ENCODE measurements at places on chromosomes 3 and 15.

DNA sequence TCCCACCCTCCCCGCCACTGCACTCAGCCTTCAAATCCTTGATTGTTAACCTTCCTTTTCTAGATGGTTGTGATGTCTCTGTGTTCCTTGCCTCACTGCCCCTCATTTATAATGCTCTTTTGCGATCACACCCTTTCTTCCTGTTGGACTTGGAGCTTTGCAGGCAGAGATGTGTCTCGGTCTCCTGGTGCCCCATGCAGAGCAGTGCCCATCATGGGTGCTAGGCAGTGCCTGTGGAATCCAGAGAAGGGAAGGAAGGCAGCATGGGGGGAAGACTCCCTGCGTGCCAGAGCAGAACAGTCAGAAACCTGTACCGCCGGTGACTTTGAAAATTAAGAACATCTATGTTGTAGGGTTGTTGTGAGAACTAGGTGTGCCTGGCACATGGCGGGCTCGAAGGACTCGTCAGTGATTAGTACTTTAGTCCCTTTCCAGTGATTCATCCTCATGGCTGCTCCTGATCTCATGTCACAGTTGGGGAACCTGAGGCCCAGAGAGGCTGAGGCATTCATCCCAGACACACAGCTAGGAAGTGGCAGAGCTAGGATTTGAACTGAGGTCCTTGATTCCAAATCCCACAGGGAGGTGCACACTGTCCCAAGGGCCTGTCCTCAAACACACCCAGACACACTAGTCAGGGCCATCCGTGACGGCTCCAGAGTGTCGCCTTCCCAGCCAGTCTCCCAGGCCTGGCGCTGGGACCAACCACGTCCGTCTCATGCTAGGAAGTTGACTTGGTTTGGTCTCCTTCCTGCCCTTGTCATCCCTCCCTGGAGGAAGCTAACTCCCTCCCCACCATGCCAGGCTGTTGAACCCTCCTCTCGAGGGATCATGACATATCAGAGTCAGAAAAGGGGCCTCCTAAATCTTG is 58.3 kb downstream of the SMAD6 start:
- DNase-seq = no peak

DNA sequence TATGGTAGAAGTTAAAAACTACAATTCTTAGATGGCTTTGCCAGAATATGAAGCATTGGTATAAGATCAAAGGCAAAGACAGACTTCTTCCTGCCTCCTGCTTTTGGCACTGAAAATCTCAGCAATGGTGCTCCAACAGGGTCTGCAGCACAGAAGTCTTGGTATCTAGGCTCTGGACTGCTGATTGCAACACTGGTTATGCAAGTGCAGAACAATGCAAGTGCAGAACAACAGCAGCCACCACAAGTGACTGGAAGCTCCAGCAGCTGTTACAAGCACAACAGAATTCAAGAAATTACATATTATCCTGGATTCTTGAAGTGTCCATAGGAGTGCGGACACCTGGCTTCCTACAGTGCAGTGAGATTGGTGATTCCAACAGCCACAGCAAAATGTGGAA is 33.7 kb downstream of the ZBTB20 start:
- no peak for DNase-seq

- peak; percentile 96 for DNase-seq
These were observed 103.5 kb downstream of the CD47 start for GRCh38 chr3:107987036-107987939.

DNA sequence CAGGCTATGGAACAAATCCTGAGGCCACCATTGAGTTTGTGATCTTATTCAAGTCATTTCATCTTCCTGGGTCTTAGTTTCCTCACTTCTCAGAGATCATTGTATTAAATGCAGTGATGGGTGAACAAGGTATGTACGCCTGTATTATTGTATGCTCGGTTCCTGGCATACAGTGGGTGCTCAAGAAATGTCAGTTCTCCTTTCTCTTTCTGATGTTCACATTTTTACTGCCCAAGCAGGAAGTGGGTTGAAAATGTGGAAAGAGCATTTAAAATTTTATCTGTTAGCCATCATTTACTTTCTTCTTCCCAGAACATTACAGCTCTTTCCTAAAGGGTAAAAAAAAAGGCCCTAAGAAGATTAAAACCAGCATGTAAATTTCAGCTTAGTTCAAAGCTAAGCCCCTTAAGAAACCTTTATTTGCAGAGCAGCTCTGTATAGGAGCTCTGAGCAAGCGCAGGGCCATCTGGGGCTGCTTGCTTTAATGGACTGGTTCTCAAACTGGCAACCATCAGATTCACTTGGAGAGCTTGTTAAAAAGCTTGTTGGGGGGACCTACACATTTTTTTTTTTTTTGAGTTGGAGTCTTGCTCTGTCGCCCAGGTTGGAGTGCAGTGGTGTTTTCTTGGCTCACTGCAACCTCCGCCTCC is 179.4 kb downstream of the CHST2 start:
- no peak for DNase-seq

GRCh38 chr3:8863891-8864290 is 94.5 kb upstream of the OXTR start:
- DNase-seq = no peak

DNA sequence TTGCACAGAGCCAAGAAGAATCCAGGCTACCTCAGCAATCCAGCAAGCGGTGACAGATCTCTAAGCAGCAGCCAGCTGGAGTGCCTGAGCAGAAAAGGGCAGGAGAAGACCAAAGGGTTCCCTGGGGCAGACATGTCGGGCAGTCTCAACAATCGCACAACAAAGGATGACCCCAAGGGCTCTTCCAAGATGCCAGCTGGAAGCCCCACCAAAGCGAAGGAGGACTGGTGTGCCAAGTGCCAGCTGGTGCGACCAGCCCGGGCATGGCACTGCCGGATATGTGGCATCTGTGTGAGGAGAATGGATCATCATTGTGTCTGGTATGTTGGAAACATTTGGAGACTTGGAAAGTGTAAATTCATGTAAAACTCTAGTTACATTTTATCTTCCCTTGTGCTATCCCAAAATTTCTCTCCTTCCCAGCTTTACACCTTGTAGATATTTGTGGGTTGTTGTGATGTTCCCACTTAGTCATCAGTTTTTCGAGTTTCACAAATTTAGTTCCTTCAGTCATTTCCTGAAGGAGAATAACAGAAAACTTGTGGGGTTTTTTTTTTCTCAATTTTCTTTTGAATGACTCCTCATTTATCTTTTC is 6.4 kb downstream of the ZDHHC23 start:
- DNase-seq = no peak

- DNase-seq = no peak
These were observed 75.9 kb upstream of the CTDSPL start for GRCh38 chr3:37785736-37786135.

- peak; percentile 72 for DNase-seq
These were observed 24.9 kb downstream of the PRR23E start for GRCh38 chr3:127217596-127218453.

DNA sequence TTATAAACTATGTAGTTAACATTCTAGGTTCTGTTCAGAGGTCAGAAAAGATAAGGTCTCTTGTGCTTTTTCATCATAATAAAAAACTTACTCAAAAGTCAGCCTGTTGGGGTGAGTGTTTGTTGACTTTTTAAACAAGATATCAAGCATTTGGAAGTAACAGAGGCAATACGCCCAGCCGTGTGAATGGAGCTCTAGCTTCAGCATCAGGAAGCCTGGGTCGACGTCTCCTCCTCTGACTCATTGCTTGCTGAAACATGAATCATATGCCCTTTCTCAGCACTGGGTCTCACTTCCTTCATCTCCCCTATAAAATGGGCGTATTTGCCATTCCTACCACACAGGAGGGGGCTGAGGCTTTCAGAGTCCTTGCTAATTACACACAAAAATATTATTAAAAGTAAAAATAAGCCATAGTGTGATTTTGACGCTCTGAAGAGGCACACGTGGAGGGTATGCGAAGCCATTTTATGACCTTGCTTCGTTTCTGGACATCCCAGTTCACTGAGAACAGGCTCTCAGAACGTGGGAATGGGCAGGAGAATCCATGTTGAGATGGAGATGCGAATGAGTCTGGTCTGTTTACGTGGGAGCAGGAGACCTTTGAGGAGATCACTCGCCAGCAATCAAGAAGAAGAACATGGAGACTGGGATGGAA is 220.8 kb upstream of the TPRG1 start:
- peak; percentile 84 for DNase-seq

GRCh38 chr3:113441051-113441770 is at the start of gene CFAP44:
Gene CFAP44, minus strand, starts transcription at chr3:113441493. Its CDS starts 7,829 bp downstream, at chr3:113433664.
- no peak for DNase-seq

DNA sequence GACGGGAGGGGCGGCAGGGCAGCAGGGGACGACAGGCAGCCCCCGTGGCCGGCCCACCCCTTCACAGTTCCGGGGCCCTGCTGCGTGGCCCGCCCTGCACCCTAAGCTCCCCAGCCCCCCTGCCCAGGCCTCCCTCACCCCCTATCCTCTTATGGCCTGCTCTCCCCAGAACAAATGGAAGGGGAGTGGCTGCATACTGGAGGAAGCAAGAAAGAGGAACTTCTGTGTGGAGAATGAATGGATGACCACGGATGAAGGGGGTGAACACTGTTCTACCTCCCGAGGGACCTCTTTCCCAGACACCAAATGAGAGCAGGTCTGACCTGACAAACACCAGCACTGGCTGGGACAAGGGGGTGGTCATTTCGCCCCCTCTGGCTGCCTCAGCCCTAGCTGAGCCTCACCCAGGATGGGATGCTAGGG is 25.0 kb downstream of the SEC61A1 start:
- DNase-seq = no peak

DNA sequence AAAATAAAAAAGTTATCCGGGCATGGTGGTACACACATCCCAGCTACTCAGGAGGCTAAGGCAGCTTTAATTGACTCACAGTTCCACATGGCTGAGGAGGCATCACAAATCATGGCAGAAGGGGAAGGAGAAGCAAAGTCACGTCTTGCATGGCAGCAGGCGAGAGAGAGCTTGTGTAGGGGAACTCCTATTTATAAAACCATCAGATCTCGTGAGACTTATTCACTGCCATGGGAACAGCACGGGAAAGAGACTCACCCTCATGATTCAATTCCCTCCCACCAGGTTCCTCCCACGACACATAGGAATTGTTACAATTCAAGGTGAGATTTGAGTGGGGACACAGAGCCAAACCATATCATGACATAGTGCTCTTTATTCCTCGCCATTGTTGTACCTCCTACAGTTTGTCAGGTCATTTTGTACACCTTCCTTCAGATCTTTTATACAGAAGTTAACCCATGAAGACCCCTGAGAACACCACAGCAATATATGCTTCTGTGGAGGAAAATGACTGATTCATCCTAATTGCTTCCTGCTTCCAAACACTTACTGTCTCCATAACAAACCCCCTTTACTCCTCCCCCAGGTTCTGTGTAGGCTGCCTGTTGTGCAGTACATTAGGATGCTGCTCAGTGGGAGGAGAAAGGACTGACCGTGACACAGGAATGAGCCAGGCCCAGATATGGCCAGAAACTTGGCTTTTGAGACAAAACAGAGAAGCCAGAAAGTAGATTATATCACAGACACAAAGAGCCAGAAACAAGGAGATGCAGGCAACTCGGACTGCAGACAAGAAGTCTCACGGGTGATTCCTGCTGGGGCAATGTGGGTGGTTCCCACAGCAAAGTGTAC is 67.9 kb upstream of the HEG1 start:
- DNase-seq = no peak

DNA sequence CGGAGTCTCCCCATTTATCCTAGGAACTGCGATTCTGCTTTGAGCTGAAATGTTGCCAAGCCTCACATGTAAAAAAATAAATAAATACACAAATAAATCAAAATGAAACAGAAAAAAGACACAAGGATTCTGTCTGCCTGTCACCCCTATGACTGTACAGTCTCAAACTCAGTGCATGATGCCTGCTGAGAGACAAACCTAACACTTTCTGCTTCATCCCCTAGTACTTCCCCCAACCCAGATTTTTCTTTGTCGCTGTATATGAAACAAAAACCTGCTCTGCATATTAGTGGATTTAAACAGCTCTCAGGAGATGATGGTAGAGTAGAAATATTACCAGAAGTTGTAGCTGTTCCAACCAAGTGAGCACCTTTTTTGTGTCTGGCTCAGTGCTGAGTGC is 530.7 kb upstream of the CFAP20DC start:
- no peak for DNase-seq

DNA sequence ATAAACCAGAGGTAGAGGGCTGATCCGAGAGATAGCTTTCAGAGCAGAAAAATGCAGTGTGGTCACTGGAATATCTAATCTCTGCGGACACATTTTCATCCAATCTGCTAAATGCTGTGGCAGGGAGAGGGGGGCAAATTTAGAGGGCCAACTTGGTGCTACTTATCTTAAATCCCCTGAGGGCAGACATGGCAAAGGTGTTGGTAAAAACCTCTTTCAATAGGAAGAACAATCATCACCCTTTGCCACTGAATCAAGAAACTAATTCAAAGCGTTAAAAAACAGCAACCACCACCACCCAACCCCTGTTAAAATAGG is 152.9 kb downstream of the MECOM start:
- no peak for DNase-seq

DNA sequence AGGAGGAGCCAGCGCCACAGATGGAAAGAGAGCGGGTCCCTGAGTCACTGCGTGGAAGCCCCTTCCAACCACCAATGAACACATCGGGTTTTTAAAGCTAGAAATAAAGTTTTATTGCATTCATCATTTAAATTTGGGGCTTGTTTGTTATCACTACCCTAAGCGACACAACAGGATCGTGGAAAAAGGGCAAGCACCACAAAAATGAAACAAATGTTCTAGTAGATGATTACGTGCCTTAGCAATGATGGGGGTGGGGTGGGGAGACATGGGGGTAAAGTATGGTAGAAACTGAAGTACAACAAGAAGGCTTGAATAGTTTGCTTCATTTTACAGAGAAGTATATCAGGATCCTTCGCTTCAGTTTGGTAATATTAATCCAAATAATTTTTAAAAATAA is 221.6 kb upstream of the ATP10A start:
- DNase-seq = no peak

DNA sequence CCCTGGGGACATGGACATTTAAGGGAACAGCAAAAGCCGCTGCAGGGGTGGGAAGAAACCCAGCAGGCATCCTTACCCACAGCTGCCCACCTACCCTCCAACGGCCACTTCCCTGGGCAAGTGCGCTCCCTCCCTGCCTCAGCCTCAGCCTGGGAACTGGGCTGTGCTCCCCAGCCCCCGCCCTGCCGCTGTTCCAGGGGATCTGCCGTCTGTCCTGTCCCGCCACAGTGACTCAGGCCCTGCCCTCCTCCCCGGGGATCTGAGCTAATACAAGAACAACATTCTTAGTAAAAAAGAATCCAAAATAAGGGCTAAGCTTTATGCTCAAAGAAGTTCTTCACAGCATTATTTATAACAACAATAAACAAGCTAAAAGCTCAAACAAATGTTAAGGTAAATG is 7.4 kb upstream of the IQSEC1 start:
- no peak for DNase-seq
